LNCaP clone FGC (cell line): ENCODE measurements at places on chromosomes 2 and 18.
A peak's percentile ranks its signal among the peaks of the same experiment; 100 is the strongest.

- no peak for DNase-seq
These were observed 2.0 kb downstream of the SFTPB start for GRCh38 chr2:85666016-85666415.

GRCh38 chr2:214587442-214587841 lies 176.6 kb downstream of the VWC2L start:
- DNase-seq, result no peak

GRCh38 chr2:204026294-204026693 lies 89.7 kb downstream of the ICOS start:
- DNase-seq, result no peak

DNA sequence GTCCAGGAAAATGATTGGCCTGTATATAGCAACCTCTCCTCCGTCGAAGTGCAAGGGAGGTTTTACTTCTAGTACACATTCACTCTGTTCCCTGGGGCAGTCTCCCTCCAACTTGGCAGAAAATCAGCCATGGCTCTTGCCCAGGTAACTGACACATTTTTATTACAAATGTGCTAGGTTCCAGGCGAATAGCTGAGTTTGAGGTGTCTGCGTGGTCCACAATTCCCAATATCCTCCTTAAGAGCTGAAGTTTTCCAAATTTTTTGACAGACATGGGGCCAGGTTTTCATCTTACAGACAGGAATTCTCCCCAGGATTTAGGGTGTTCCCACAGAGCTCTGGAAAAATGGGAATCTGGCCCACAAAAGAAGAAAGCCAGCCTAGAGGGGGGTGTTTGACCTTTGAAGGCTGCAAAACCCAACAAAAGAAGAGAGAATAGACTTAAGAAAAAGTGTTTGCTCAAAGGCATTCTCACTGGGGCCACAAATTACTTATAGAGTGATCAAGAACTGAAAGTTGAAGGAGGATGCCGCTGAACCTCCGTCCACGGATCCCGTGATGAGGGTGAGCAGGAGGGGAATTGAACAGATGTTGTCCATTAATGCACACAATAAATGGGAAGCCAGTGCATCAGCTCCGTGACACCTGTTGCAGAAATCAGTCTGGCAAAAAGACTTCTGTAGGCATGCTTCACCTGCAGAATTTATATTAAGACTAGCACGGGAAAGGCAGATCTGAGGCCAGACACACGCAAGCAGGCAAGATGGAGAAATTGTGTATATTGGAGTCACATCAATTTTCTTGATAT lies 242.3 kb upstream of the COPS8 start:
- DNase-seq, result peak; percentile 30

- no peak for DNase-seq
These were observed 62.7 kb upstream of the CYTIP start for GRCh38 chr2:157506586-157506985.

- DNase-seq, result no peak
These were observed 286.8 kb upstream of the TRIB2 start for GRCh38 chr2:12429779-12430406.

DNA sequence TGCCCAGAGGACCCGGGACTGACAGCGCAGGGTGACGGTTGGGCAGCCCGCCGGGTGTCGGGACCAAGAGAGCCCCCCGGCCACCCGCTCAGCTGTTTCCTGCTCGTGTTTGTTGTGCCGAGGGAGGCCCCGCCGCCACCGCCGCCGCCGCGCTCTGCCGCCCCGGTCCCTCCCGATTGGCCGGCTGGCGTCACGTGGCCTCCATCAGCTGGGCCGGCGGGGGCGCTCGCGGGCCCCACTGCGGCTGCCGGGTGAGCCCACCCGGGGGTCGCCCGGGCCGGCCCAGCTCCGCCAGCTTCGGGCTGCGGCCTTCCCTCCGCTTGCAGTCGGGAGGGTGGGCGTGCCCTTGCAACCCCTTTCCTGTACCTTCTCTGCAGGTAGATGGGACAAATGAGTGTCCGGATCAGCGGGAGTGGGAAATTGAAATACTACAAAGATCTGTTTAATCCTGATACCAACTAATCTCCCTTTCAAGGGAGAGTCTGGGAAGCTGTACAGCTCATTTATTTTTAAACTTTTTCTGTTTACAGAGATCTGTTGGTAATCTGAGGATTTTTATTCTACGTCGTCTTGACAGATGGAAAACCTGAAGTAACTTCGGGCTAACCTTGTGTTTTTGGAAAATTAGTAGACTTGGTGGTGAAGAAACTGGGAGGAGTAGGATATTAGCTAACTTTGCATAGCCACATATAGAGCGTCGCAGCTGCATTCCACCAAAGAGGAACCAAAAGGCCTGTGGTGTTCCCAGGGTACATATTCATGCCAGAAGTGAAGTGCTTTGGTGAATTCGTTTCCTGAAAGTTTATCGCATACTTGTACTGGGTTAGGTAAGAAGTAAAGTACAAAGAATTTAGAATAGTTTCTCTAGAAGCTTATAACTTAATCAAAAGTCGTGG lies 1.2 kb downstream of the YPEL5 start:
- DNase-seq, result no peak

DNA sequence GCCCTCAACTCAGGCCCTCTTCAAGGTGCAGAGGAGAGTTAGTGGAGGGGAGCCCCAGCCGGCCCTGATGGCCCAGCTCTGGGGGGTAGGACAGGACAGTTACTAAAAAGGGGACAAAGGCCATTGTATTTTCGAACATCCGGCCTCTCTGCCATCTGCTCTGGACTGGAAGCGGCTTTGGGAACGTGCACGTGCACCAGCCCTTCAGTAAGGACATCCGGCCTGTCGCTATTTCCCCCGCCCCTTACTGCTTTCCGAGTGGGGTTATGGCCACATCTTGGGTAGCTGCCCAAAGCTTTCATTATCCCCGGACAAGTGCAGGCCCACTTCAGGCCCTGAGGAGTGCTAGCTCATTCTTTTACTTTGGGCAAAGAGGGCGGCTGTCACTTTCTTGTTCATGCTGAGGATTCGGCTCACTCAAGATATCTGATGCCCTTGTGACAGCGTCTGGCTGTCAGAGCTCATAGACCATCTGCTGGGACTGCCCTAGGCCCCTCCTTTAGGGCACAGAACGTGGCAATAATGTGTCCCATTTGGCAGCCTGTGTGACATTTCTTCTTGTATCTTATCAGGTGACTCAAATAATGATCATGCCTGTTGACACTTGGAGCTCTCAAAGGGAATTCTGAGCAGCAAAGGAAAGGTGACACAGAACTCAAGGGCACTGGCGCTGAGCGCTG lies 17.5 kb downstream of the SLC4A3 start:
- DNase-seq, result no peak

- DNase-seq, result peak; percentile 53
These were observed 82.8 kb upstream of the SEC11C start for GRCh38 chr18:59056706-59057492.

DNA sequence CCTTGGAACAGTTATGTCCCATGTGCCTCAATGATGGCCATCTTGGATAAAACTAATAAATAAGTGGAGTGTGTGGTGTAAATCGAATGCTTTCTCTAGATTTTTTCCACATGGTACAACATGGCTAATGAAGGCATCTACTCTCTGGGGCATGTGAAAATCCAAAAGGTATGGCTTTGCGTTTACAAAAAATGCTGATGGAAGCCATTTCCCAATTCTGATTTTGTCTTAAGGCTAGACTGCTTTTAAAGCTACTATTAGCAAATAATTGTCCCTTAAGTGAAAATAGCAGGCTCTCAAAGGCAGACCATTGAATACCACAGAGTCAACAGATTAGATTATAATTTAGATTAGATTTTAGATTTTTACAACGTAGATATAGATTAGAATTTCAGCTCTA lies 183.7 kb downstream of the LRRTM1 start:
- no peak for DNase-seq

GRCh38 chr2:136376211-136376610 lies 258.3 kb upstream of the CXCR4 start:
- no peak for DNase-seq

DNA sequence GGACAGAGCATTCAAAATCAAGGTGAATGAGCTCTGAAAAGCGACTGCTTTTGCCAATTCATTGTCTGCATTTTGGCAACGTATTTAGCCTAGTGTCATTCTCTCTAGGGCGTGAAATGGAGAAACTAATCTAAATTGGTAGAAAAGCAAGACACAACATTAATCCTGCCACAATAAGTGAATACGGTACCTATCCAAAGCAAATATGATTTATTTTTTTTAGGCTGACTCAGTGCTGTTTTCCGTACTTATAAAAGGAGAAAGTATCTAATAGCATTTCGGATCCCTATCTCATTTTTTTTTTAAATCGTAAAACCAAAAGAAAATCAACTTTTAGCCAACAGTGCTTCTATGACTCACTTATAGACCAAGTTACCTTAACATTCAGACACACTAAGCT lies 672.5 kb downstream of the LRP1B start:
- DNase-seq, result no peak

DNA sequence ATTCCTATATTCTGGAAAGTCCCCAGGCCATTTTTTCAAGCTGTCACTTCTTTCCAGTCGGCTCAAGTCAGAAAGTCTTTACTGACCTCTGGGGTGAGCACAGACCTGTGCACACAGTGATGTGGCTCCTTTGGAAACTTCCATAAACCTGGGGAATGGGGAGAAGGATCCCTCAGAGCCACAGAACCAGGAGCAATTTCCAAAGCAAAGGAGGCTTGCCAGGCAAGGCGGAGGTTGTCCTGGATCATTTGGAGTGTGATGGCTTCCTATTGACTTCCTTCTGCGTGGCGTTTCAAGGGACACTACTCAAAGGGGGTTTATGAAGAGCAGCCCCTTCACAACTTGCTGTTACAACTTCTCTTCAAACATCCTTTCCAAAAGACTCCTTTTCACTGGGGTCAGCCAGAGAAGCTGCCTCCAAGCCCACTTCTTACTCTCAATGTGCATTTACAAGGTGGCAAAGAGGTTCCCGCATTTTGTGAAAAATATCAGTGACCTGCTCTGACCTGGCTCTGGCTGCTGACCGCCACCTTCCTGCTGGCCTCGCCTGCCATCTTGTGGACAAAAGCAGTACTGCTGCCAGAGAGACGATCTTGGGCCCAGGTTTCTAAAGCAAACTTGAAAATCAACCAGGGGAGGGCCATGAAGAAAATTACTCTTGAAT lies 18.2 kb upstream of the TMEM247 start:
- no peak for DNase-seq

- DNase-seq, result no peak
These were observed 168.3 kb downstream of the OTX1 start for GRCh38 chr2:63218800-63219526.

GRCh38 chr2:207385903-207386302 lies 143.9 kb upstream of the CREB1 start:
- DNase-seq, result no peak

- no peak for DNase-seq
These were observed 59.5 kb upstream of the RBM44 start for GRCh38 chr2:237739101-237739500.

- DNase-seq, result no peak
These were observed 124.9 kb upstream of the ZNF236 start for GRCh38 chr18:76697441-76697901.

- no peak for DNase-seq
These were observed 103.7 kb downstream of the RBMS1 start for GRCh38 chr2:160389875-160390274.

- DNase-seq, result no peak
These were observed 224.5 kb downstream of the SLC4A3 start for GRCh38 chr2:219851801-219852481.

- peak; percentile 27 for DNase-seq
These were observed 469.4 kb upstream of the SMIM21 start for GRCh38 chr18:75896865-75897264.

DNA sequence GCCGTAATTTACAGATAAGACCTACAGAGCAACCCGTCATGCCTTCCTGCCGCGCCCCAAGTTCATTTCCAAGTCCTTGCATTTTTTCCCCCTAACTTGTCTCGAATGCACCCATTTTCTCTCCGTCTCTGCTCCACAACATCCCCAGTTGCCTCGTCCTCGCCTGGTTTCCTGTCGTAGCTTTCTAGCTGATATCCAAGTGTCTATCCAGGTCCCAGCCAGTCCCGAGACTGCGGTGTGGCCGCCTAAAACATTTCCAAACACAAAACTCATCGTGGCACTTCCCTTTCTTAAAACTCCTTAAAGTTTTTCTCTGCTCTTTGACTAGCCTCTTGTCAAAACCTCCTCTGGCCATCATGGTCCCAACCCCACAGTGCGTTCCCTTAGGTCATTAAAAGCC lies 1.2 kb upstream of the BARD1 start:
- no peak for DNase-seq

GRCh38 chr2:23988371-23988770 lies 21.5 kb upstream of the MFSD2B start:
- DNase-seq, result peak; percentile 21

- DNase-seq, result no peak
These were observed 92.5 kb downstream of the PTPN4 start for GRCh38 chr2:119852214-119852613.

- DNase-seq, result no peak
These were observed 10.2 kb downstream of the NAGK start for GRCh38 chr2:71078624-71079023.

DNA sequence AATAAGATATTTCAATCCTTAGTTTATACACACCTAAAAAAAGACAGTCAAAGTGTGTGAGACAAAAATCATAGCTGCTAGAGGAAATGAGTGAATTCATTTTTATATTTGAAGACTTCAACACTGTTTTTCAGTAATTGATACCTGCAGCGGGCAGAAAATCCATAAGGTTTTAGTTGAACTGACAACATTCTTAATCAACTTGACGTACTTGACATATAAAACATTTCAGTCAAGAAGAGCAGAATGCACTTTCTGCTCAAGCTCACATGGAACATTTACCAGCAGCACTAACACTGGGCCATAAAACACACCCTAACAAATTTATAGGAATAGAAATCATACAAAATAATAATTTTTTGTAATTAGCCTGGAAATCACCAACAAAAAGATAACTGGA lies 959.6 kb upstream of the SOX11 start:
- DNase-seq, result no peak

- no peak for DNase-seq
These were observed 249.9 kb downstream of the SH3BP4 start for GRCh38 chr2:235201756-235202155.

DNA sequence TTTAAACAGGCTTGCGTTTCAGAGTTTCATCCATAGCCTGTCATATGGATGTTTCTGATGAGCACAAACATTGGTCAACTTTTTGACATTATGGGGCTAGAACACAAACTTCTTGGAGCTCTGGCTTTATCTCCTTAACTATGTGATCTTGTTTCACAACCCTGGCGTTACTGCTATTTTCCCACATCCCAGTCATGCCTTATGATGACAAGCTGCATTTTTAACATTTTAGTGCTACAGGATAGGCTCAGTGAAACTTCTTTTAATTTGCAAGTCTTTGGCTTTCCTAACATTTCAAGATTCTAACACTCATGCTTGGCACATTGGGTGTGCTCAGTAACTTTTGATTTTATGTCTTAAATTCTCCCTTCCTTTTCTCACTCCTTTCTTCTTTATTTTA lies 21.0 kb upstream of the PDE1A start:
- DNase-seq, result no peak

DNA sequence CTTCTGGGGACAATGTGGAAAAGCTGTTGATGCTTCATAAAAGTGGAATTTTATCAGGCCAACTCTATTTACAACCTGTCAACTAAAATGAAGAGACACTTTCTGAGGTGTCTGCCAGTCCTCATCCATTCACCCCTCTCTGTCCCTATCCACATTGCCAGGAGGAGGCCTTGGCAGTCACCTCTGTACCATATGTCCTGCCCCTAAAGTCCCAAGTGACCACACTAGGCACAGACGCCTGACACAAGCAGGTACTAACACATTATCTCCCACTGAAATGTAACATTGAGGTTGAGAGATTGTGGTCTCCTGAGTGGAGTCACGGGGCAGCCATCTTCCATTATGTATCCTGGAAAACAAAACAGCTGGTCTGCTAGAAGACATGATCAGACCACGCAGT lies 71.4 kb downstream of the OSBPL1A start:
- no peak for DNase-seq

GRCh38 chr2:159904959-159905305 lies 106.9 kb upstream of the CD302 start:
- DNase-seq, result no peak
